ENCODE measurements at places on chromosomes 2 and 18. TPM values are rescaled to one million over a fixed set of nuclear protein-coding genes. Genes with fewer than 3 reads are reported as not detected.

The ASB18 gene
- total RNA-seq: not detected

The COL6A3 gene
- total RNA-seq: 416 TPM

The TUBB8B gene
- total RNA-seq: not detected

The DCTN1 gene
- 103 TPM for total RNA-seq

The ERMN gene
- not detected for total RNA-seq

The TMEFF2 gene
- 0.28 TPM for total RNA-seq

The ARHGEF4 gene
- total RNA-seq: 32.4 TPM

The PPP4R3B gene
- 88.5 TPM for total RNA-seq

The ERICH2 gene
- not detected for total RNA-seq

The SP140 gene
- not detected for total RNA-seq

The CDK15 gene
- total RNA-seq: 0.71 TPM

The PSTPIP2 gene
- total RNA-seq: 8.6 TPM

The SLC5A7 gene
- 1.8 TPM for total RNA-seq

The KCNG2 gene
- 0.41 TPM for total RNA-seq

The NEU2 gene
- total RNA-seq: not detected

The GALNT13 gene
- 1.8 TPM for total RNA-seq

The CCDC141 gene
- total RNA-seq: 8.6 TPM

The INHA gene
- total RNA-seq: not detected

The RAB17 gene
- 0.36 TPM for total RNA-seq

The MYL12B gene
- total RNA-seq: 159 TPM

The CFLAR gene
- total RNA-seq: 230 TPM

The POTEJ gene
- total RNA-seq: not detected

The DSC1 gene
- not detected for total RNA-seq

The RND3 gene
- total RNA-seq: 171 TPM

The ASXL3 gene
- 8.7 TPM for total RNA-seq

The PKDCC gene
- 101 TPM for total RNA-seq

The SLC16A14 gene
- 0.71 TPM for total RNA-seq

The PDE1A gene
- 37.1 TPM for total RNA-seq

The IL36B gene
- not detected for total RNA-seq

The KIF3C gene
- total RNA-seq: 12.5 TPM

The GKN1 gene
- total RNA-seq: not detected

The SCN7A gene
- total RNA-seq: 107 TPM

The RUFY4 gene
- total RNA-seq: 0.55 TPM

The PRSS56 gene
- total RNA-seq: not detected

The AKAIN1 gene
- not detected for total RNA-seq

The DLX1 gene
- total RNA-seq: 0.55 TPM

The ALPI gene
- not detected for total RNA-seq

The FBXO48 gene
- total RNA-seq: 0.99 TPM

The HOXD3 gene
- 4.2 TPM for total RNA-seq

The FOXI3 gene
- total RNA-seq: not detected

The LCT gene
- total RNA-seq: not detected

The RAB6C gene
- total RNA-seq: not detected

The FANCL gene
- total RNA-seq: 38.3 TPM

The NTSR2 gene
- not detected for total RNA-seq

The EML6 gene
- 1.1 TPM for total RNA-seq

The CGREF1 gene
- 1.4 TPM for total RNA-seq

The ECEL1 gene
- total RNA-seq: 0.16 TPM

The SERPINB13 gene
- not detected for total RNA-seq

The CYRIA gene
- total RNA-seq: 9.0 TPM

The IL1B gene
- 3.8 TPM for total RNA-seq

The SS18 gene
- total RNA-seq: 204 TPM

The IL36G gene
- not detected for total RNA-seq

The UGT1A1 gene
- total RNA-seq: not detected

The NOL4 gene
- 0.16 TPM for total RNA-seq

The ST8SIA3 gene
- total RNA-seq: 0.55 TPM
